ENCODE measurements at places on chromosomes 6 and 20.

DNA sequence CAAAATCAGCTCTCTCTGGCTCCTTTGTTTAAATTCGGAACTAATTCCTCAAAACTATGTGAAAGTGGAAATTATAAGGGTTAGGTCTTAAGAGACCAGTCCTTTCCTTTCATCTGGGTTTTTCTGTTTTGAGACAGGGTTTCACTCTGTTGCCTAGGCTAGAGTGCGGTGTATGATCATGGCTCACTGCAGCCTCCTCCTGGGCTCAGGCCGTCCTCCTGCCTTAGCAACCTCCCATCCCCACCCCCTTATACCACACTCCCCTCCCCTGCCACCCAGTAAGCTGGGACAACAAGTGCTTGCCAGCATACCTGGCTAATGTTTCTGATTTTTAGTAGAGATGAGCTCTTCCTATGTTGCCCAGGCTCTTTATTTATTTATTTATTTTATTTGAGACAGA, 12.8 kb upstream of the SSR1 start:
- DNase-seq: no peak

- DNase-seq: no peak
These were observed 50.9 kb downstream of the RIOK1 start for GRCh38 chr6:7440476-7440875.

- DNase-seq: no peak
These were observed 57.9 kb upstream of the EMILIN3 start for GRCh38 chr20:41424546-41424945.

DNA sequence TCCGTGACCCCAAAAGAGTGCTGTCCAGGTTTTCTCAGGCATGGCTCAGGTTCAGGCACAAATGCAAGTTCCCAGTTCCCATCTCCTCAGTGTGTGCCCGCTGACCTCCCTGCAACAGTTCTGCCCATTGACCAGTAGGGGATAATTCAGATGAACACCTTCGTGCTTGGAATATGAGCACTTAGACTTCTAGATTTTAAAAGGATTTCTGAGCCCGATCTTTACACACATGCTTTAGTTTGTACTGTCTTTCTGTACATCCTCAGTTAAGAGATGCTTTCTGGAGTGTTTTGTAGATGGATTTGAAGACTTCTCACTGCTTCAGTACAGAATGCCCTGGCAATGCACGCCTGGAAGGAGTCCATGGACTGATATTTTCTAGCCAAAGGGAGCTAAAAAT, 239.6 kb upstream of the PLCB4 start:
- DNase-seq: no peak

GRCh38 chr20:13006825-13007224, 1.9 kb upstream of the SPTLC3 start:
- no peak for DNase-seq

DNA sequence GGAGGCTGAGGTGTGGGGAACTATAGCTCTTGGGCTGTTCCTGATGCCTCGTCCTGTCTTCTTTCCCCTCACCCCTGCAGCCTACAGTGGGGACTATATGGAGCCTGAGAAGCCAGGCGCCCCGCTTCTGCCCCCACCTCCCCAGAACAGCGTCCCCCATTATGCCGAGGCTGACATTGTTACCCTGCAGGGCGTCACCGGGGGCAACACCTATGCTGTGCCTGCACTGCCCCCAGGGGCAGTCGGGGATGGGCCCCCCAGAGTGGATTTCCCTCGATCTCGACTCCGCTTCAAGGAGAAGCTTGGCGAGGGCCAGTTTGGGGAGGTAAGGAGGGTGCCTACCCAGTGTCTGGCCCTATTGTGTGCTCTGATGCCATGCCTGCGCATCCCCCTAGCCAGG, 11.5 kb upstream of the GTF2H4 start:
- DNase-seq: no peak

DNA sequence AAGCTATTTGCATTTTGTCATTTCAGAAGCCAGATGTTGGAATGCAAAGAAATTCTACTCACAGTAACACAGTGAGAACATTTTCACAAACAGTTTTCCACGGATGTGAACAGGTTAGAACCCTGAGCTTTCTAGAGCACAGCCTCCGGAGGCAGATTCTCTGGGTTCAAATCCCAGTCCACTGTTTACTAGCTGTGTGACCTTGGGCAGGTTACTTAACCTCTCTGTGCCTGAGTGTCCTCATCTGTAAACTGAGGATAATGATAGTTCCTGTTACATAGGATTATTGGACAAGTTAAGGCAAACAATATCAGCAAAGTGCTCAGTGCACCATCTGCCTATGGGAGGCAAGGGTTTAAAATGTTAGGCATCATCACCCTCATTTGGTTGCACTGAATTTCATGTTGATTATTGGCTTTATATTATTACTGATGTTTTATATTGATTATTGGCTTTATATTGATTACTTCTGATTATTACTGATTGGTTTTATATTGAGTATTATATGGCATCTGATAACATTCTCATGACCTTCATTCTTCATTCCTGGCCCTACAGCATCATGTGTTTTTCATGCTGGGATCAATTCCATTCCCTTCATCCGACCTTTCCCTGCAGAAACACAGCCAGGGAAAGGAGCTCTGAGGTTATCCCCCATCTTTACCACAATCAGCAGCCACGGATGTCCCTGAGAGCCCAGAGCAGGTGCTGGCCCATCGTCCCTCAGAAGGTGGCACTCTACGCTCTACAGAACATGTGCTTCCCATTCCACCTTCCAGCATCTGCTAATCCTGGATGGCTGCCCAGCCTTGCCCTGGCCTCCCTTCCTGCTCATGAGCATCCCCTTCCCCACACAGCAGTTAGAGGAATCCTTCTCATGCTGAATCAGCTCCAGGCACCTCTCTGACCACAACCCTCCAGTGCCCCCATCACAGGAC, 283.1 kb downstream of the PREX1 start:
- no peak for DNase-seq

GRCh38 chr20:18688676-18689075, 100.8 kb downstream of the DTD1 start:
- no peak for DNase-seq

GRCh38 chr6:17964633-17965032, 22.8 kb downstream of the KIF13A start:
- DNase-seq: no peak

GRCh38 chr6:104402572-104402971, 457.1 kb downstream of the HACE1 start:
- no peak for DNase-seq

DNA sequence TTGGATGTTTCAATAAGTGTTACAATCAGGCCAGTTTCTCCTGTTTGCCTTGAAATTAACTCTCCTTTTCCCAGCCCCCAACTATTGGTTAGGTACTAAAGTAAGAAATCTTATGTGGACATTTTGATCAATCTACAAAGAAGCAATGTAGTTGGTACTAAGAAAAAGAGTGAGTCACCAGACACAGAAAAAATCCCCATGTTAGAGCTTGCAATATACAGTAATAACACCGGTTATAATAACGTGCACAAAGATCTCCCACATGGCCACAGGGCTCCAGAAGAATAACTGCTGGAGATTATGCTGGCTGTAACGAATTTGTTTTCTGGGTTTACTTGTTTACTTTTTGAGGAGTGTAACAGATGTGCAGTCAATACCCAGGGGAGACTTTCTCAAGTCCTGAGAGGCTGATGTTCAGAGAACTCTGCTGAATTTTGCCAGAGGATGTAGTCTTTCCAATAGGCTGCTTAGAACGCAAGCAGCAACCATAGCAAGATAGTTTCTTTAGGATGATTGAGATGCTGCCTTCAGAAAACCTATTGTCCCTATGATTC, 166.2 kb upstream of the SPACA1 start:
- no peak for DNase-seq

DNA sequence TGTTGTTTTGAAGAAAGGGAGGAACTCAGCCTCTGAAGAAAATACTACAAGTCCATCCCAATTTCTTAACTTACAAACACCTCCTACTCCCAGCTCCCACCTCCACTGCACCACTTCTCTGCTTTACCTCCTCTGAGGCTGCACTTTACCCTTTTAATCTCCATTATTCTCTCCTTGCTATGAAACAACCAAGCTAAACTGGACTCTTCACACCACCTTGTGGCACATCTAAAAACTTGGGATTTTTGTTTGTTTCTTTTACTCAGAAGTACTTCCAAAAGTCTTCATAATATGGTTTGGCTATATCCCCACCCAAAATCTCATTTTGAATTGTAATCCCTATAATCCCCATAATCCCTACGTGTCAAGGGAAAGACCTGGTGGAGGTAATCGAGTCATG, 142.2 kb downstream of the MOXD1 start:
- DNase-seq: no peak

GRCh38 chr6:16623029-16623653, 138.1 kb downstream of the ATXN1 start:
- no peak for DNase-seq

DNA sequence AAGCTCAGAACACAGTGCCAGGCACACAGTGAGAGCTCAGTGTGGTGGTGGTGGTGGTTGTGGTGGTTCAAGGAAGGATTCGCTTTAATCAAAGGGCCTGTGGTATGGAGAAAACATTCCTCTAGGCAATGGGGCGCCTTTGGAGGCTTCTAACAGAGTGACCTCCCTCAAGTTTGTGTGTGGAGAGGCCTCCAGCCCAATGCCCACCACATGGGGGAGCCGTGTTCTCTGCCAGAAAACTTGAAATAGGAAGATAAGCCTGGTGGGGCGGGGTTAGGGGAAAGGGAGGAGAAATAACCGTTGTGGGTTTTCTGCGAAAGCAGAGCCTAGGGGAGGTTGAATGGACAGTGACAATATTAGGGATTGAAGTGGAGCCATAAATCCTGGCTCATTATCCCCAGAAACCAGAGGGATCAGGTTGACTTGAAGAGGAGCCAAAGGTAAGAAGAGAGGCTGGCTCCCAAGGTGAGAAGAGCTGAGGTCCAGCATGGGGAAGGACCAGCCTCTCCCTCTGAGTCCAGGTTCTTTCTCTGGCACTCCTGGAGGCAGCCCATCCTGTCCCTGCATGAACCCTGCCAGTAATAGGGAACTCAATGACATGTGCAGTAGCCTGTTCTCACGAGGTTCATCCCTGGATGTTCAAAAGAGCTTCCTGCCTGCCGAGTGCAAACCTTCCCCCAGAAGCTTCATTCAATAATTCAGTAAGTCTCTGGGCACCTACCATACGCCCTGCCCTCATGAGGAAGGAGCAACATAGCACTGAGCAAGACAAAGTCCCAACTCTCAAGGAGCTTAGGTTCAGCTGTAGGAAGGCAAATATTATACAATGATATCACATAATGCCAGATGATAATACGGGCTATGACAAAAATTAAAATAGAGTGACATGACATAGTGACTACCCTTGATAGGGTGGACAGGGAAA, 51.4 kb downstream of the TGM2 start:
- no peak for DNase-seq

- DNase-seq: no peak
These were observed 811.9 kb downstream of the MAFB start for GRCh38 chr20:39876976-39877635.

DNA sequence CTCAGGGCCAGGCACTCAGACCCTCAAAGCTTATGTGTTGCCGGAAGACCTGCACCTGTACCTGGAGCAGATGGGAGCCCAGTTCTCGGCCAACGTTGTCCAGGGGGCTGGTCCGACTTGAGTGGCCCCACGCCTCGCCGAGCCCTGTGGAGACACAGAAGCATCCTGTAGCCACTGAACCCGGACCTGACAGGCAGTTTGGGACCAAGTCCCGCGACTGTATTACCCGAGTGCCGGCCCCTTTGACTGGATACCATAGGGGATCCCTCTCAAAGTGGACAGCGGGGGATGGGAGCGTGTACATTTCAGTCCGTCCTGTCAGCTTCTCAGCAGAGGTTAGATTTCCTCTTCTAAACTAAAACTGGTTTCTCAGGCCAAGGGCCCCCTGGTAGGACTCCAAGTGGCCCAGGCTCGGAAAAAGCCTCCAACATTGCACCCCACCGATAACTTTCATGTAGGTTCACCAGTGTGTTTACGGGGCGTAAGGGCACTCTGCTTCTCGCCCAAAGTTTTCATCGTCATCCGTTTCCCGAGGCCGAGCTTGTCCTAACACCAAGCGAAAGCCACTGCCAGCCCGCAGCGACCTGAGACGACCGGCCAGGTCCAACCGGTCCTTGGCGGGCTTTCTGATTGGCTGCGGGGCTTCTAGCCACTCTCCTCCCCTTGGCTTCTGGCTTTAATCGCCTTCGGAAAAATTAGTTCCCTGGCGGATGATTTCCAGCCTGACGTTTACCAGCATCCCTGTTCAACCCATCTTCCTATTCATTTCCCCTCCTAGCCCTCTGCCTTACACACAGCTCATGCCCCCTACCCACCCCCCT, 10.8 kb downstream of the SIM1 start:
- DNase-seq: no peak

DNA sequence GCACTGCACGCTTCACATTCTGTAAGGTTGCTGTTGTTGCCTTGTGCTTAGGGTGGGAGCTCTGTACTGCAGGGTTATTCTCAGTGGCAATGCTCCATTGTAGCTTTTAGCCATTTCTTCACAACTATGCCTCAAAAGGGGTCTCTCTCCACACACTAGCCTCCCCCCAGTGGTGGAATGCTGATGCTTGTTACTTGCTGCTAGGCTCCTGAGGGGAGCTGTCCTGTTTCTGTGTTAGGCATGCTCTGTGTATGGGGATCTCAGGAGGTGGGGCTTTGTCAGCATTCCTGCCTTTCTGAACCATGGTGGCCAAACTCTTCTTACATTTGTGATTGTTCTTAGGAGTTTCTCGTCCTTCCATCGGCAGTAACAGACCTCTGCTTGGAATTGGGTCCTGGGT, 18.8 kb downstream of the TMEM170B start:
- DNase-seq: no peak

DNA sequence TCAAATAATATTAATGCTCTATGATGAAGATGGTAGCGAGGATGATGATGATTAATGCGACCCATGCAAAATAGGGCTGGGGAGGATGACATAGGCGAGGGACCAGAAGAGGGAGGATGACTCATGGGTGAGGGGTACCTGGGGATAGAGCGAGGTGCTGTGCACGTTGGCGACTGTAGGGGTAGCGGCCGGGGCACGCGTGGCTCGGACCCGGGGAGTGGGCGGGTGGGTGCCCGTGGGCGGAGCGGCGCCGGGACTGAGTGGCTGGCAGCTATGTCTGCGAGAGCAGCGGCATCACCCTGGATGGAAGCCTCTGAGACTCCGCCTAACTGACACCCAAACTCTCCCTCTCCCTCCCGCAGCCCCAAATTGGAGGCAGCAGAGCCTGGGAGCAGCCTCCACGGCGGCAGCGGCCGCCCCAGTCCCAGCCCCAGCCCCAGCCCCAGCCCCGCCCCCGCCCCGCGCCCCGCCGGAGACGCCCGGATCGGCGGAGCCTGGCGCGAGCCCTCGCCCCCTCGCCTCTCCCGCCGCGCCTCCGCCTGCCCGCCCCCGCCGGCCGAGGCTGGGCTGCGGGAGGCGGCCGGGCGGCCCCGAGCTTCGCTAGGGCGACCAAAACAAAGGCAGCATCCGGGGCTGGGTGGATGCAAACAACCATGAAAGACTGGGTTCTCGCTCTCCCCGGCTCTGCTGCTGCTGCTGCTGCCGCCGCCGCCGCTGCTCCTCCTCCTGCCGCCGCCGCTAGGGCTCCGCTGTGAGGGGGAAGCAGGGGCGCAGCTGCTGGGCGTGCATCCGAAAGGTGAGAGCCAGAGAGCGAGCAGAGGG, at the start of gene RIMS1:
TSS of gene RIMS1 (plus strand) at position 367 of the 822 bp plus-strand sequence. CDS start 474 bp downstream, outside the sequence.
- DNase-seq: no peak

DNA sequence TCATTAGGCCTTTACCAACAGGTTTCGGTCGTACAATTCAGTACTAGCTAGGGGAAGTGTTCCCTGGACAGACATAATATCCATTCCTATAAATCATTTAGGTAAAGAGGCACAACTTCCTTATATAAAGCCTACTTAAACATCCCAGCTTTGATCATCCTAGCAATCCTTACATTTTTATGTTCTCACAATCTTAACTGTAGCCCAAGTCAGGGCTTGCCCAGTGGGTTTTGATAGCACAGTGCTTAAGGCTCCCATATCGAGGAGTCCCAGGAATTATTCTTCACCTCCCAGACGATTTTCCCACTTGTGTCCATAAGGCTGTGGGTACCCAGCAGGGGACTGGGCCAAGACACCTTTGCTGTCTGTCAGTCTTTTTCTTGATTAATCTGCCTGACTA, 63.2 kb downstream of the E2F3 start:
- DNase-seq: no peak

All from stimulated activated CD4-positive, alpha-beta T cell treated with anti-CD3 and anti-CD28 coated beads, Interleukin-4, amount 100 ng/mL, for 4 hours (primary cell).